T-helper 2 cell treated with Interferon-gamma antibody and Interleukin-4, amounts not matched to agents 5 μg/mL and 100 μg/mL, for 36 hours (primary cell): ENCODE measurements at places on chromosomes 11 and 22.
A peak's percentile ranks its signal among the peaks of the same experiment; 100 is the strongest.

- no peak for DNase-seq
- H3K4me3 ChIP-seq = no peak overlapping the region
- H3K27ac ChIP-seq = no peak overlapping the region
- H3K27me3 ChIP-seq = no peaks in the 10 kb centered on the region
- no peaks in the 10 kb centered on the region for H3K36me3 ChIP-seq
Measured at GRCh38 chr22:43627485-43628213, 184.5 kb downstream of the EFCAB6 start.

GRCh38 chr22:49197505-49197904, 630.2 kb downstream of the BRD1 start:
- no peaks in the 10 kb centered on the region for H3K27me3 ChIP-seq
- H3K4me3 ChIP-seq = no peak overlapping the region
- no peaks in the 10 kb centered on the region for H3K4me1 ChIP-seq
- H3K36me3 ChIP-seq = no peaks in the 10 kb centered on the region
- DNase-seq = no peak

DNA sequence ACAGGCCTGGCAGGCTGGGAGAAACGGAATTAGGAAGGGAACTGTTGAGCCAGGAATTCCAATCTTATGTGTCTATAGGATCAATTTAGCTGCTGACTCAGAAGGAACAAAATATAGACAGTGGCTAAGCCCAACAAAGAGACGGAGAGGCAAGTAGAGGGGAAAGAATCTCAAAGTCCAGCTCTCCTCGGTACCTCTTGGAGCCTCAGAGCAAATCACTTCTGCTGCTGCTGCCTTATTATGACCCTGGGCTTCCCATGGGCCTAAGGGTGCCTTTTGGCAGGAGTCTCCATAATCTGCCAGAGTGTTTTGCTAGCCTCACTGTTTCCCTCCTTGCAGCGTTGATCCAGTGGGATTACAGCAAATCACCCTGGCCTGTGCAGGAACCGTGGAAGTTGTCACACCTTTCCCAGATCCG, 31.7 kb downstream of the PAX6 start:
- H3K4me1 ChIP-seq = no peaks in the 10 kb centered on the region
- H3K36me3 ChIP-seq = no peaks in the 10 kb centered on the region
- H3K27ac ChIP-seq = no peak overlapping the region
- DNase-seq = no peak

DNA sequence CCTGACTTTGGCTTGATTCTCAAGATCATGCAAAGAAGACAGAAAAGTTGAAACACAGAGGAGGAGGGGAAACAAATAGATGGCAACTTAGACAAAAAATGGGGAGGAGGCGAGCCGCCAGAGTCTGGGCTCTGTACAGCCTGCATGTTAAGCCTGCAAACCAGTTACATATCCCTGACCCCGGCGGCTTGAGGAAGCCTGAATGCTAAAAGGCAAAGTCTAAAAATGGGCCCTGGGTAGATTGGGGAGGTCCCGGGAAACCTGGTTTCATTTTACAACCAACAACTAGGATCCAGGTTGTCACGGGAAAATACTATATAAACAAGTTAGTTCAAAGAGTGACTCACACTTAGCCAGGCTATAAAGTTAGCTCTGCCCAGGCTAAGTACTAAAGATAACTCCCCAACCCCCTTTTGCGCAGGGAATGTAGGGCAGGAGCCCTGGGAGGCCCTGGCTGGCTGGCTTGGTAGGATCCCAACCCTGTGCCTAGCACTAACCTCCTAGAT, 18.8 kb upstream of the ZBTB16 start:
- H3K36me3 ChIP-seq = no peaks in the 10 kb centered on the region
- H3K4me1 ChIP-seq = peaks cover 18% of the 10 kb centered on the region
- H3K4me3 ChIP-seq = no peak overlapping the region
- H3K27ac ChIP-seq = no peak overlapping the region
- DNase-seq = no peak

DNA sequence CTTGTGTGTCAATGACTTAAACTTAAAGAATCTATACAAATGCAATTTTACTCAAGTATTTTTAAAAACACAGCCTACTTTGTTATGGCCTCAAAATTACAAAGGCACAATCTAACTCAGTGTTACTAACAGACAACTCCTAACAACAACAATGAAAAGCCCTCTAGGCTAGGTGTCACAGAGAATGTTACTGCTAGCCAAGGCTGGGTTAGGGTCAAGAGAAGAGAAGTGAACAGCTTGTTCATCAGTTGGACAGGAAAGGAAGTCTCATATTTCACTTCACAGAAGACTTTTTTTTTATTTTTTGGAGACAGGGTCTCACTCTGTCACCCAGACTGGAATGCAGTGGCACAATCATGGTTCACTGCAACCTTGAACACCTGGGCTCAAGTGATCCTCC, 26.0 kb downstream of the CLDN25 start:
- no peak overlapping the region for H3K27ac ChIP-seq
- peaks cover 45% of the 10 kb centered on the region for H3K36me3 ChIP-seq
- H3K27me3 ChIP-seq = no peaks in the 10 kb centered on the region
- H3K4me1 ChIP-seq = no peaks in the 10 kb centered on the region

GRCh38 chr22:42172773-42173172, 42.2 kb upstream of the CYP2D6 start:
- no peaks in the 10 kb centered on the region for H3K27me3 ChIP-seq
- peaks cover 17% of the 10 kb centered on the region for H3K4me1 ChIP-seq
- H3K36me3 ChIP-seq = peaks cover 19% of the 10 kb centered on the region
- no peak overlapping the region for H3K4me3 ChIP-seq
- DNase-seq = no peak

DNA sequence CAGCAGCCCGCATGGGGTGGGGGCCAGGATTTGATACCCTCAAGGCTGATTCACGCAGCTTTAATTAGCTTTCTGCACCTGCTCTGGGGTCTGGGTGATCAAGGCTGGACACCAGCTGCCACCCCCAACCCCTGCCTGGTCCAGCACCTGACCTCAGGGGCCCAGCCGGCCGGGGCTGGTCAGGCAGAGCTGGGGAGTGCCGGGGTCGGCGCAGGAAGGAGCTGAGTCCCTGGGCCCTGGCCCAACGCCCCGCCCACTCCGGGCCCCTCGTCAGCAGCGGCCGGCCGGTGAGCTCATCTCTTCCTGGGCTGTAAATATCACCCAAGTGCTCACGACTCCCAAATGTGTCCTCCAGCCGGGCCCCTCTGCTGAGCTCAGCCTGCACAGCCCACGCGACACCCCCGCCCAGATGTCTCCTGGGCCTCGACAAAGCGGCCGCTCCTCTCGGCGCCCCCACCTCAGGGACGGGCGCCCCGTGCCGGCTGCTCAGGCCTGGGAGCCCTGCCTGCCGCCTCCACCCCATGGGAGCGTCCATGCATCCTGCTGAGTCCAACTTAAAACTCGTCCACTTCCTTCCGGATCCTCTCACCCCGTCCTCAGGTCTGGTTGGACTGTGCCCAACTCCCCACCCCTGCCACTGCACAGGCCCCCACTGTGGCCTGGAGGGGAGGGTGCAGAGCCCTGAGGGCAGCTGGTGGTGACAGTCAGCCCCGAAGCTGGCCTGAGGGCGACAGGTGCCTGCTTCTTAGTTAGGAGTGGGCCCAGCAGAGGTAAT, 29.0 kb downstream of the RTN4R start:
- H3K27ac ChIP-seq = peak overlapping the region; percentile 63
- peaks cover 14% of the 10 kb centered on the region for H3K4me1 ChIP-seq
- no peak for DNase-seq
- no peaks in the 10 kb centered on the region for H3K27me3 ChIP-seq
- no peaks in the 10 kb centered on the region for H3K36me3 ChIP-seq

DNA sequence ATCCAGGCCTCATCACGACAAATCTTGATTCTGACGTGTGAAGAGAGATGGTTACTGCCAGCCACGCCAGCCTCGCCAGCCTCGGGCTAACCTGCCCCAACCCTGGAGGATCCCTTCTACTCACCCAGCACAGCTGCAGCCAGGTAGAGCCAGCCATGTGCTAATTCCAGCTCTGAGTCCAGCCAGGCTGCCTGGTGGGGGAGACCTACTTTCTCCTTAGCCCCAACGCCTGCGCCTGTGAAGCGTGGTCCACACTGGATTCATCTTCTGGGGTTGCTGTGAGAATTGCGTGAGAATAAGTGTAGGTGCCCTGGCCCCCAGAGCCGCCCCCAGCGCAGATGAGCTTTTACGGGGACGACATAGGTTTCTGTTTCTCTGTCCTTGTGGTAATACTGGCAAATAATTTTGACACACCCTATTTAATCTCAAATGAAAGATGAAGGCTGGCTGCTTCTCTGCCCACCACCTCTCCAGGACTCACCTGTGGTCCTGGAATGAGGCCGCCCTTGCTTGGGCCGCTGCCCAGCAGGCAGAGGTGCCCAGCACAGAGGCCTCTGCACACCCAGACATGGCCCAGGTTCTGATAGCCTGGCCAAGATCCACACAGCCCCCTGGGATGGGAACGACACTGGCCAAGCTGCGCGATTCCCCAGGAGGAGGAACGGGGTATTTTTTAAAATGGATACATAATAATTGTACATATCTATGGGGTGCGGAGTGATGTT, 528.4 kb downstream of the TBC1D22A start:
- DNase-seq = no peak
- no peaks in the 10 kb centered on the region for H3K4me1 ChIP-seq
- no peak overlapping the region for H3K4me3 ChIP-seq
- no peaks in the 10 kb centered on the region for H3K27me3 ChIP-seq
- no peak overlapping the region for H3K27ac ChIP-seq

DNA sequence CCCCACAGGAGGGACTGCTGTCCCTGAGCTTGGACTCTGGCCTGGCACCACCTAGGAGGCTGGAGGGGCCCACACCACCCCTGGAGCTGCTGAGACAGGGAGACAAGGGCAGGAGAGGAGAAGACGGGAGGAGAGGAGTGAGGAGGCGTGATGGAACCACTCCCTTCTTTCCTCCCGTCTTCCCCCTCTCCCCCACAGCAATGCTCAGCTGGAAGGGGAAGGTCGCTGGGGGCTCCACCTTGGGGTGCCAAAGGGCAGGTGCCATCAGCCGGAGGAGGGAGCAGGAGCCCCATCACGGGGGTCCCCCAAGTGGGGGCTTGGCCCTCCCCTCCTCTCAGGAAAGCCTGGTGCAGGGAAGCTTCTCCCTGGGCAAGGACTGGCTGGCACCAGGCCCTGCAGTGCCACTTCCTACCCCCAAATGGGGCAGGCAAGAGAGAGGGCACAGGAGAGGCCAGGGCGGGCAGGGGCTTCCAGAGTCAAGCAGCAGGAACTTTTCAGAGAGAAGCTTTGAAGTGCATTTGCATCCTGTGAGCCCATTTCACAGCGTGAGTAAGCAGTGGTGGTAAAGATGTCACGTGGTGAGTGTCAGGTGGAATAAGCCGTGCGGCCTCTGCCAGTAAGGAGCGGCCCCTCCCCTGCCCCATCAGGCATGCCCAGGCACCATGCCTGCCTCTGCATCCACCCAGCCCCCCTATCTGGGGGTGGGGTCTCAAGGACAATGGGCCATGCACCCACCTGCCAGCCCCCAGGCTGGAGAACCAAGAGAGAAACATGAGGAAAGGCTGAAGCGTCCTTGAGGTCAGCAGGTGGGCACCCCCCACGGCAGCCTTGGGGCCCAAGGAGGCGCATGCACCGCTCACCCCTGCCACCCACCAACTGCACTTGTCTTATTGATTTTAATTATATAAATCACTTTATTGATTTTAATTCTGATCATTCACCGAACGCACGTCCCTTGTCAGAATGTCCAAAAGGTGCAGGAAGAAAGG, 4.9 kb downstream of the IGF2 start:
- no peak for DNase-seq
- no peaks in the 10 kb centered on the region for H3K36me3 ChIP-seq
- H3K27ac ChIP-seq = no peak overlapping the region
